ENCODE measurements at places on chromosomes 5 and 9. TPM values are rescaled to one million over a fixed set of nuclear protein-coding genes. Genes with fewer than 3 reads are reported as not detected.

DNA sequence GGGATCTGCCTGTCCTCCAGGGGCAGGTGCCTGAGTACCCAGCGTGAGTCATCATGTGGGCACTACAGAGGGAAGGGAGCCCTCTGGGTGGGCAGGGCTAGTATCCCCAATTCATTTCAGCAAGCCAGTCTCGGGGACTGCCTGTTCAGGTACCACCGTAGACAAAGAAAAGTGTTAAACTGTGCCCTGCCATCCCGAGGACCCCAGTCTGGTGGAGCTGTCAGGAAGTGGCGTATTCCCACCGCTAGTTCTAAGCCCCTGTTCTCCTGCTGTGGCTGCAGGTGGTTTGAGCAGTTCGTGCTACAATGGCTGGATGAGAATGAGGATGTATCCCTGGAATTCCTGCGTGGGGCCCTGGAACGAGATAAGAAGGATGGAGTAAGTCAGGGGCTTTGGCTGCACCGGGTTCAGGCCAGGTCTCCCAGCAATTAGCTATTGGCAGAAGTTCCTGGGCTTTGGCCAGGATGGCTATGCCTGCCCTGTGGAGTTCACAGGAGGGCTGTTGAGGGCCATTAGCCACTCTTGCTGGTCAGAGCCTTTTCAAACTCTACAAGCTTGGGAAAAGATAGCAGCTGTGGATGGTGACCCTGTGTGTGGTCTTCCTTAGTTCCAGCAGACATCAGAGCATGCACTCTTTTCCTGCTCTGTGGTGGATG lies 93.2 kb upstream of the RUSC2 start:
- no peak for DNase-seq

Gene IFNB1
- not detected for total RNA-seq

GRCh38 chr9:117169089-117169621 lies 245.7 kb downstream of the ASTN2 start:
- no peak for DNase-seq

GRCh38 chr5:50967563-50968355 lies 301.3 kb downstream of the PARP8 start:
- DNase-seq, result no peak

- no peak for DNase-seq
Measured at GRCh38 chr5:38497946-38498345, 58.5 kb downstream of the LIFR start.

DNA sequence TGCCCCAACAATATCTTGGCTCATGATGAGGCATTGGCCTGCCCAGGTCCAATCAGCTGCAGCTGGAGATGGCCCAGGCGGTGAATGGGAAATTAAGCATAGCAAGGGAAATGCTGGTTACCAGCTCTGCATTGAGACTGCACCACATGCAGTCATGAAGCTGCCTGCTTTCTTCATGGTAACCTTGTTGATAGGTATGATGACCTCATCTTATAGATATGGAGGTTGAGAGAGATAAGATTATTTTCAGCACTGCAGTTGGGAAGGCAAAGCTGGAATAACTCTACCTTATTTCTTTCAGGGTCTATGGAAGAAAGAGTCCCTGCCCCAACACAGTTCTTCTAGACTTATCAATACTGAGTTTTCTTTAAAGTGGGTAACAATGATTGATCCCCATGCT lies 180.1 kb downstream of the ICE1 start:
- no peak for DNase-seq

Gene MAMDC2
- not detected for total RNA-seq

- DNase-seq, result no peak
Measured at GRCh38 chr5:14016549-14016948, 72.1 kb upstream of the DNAH5 start.

GRCh38 chr9:23587433-23587832 lies 238.6 kb downstream of the ELAVL2 start:
- no peak for DNase-seq

Gene CKMT2
- total RNA-seq, result 0.38 TPM

- DNase-seq, result no peak
Measured at GRCh38 chr5:177601126-177601525, 1.2 kb downstream of the B4GALT7 start.

Gene NUDCD2
- total RNA-seq, result 18.9 TPM

- no peak for DNase-seq
Measured at GRCh38 chr9:77016121-77016525, 3.3 kb upstream of the FOXB2 start.

GRCh38 chr9:68996462-68996861 lies 17.5 kb downstream of the PRKACG start:
- DNase-seq, result peak; percentile 19

- DNase-seq, result no peak
Measured at GRCh38 chr5:72812488-72812887, 4.0 kb upstream of the TNPO1 start.

- no peak for DNase-seq
Measured at GRCh38 chr5:140007311-140007710, 35.8 kb downstream of the NRG2 start.

Gene RAD23B
- 56.2 TPM for total RNA-seq

GRCh38 chr9:103700195-103700962 lies 393.7 kb upstream of the SMC2 start:
- DNase-seq, result no peak

DNA sequence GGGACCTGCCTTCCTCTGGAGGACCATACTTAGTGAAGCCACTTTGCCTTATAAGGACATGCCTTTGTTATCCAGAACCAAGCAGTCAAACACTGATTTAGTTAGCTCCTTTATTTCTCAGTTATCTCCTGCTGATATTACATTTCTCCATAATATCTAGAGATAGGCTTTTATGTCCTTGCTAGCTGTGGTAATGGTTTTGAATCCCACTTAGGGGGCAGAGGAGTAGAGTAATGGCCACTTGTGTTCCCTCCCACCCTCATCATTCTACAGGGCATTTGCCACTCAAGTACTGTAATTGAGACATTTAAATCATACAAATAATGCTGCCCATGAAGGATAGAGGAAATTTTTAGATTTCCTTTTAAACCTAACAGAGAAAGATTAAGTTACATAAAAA lies 80.9 kb downstream of the DOCK8 start:
- no peak for DNase-seq

- no peak for DNase-seq
Measured at GRCh38 chr9:98786750-98787510, 9.4 kb downstream of the ANKS6 start.

- no peak for DNase-seq
Measured at GRCh38 chr9:5502553-5502952, 7.8 kb upstream of the PDCD1LG2 start.

Gene C5orf63
- 11.0 TPM for total RNA-seq

DNA sequence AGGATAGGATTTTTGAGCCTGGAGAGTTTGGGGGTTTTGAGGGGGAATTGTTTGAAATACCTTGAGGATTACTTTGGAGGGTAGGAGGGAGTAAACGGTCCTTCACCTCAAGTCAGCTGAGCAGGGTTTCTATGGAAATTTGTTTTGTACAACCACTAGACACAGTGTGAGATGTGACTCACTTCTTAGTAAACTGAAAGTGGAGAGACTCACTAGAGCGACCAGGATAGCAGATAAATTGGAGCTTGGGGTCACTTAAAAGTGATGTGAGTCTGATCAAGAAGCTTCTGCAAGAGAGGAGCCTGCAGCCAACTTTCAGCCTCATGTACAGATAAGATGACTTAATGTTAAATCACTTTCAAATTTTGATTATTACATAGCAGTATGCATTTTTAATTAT lies 1945.9 kb upstream of the NUDT12 start:
- DNase-seq, result no peak

Gene DCP2
- total RNA-seq, result 71.9 TPM

- DNase-seq, result no peak
Measured at GRCh38 chr5:83817591-83817990, 96.9 kb upstream of the HAPLN1 start.

GRCh38 chr9:89440548-89440947 lies 57.4 kb downstream of the SEMA4D start:
- DNase-seq, result no peak

DNA sequence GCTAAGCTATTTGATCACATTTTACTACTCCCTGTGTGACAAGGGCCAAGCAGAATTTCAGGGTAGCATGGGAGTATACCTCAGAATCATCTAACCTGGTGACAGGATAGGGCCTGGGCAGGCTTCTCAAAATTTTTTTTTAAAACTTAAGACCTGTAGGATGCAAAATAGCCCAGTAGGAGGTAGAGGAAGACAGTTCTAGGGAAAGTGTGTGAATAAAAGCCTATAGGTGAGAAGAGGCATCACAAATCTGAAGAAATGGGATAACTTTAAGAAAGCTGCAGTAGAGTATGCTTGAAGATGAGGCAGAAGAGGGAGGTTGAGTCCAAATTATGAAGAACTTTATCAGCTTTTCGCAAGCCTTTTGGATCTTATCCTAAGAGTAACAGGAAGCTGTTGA lies 32.3 kb downstream of the CNTRL start:
- no peak for DNase-seq

Gene TRPM6
- not detected for total RNA-seq

Gene PALM2AKAP2
- total RNA-seq, result not detected

Gene IFNA21
- total RNA-seq, result not detected

Gene HMCN2
- not detected for total RNA-seq

GRCh38 chr9:33459115-33459514 lies 11.7 kb upstream of the AQP3 start:
- no peak for DNase-seq

DNA sequence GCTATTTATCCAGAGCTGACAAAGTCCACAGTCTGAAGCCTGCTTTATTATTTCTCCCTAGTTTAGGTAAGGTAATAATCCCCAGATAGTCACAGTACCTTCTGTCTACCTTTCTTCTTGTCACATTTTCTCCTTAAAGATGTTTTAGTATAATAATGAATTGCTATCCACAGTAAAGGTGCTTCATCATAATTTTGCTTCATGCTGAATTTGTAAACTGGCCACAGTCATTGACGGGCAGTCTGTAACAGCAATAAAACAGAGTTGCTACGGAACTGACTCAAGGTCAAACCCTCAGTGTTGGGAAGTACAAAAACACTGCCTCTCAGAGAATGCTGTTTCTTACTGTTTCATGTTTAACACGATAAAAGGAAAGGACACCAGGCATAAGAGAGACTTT lies 195.7 kb downstream of the ZNF608 start:
- no peak for DNase-seq

GRCh38 chr5:1027631-1028441 lies 19.2 kb downstream of the NKD2 start:
- no peak for DNase-seq

DNA sequence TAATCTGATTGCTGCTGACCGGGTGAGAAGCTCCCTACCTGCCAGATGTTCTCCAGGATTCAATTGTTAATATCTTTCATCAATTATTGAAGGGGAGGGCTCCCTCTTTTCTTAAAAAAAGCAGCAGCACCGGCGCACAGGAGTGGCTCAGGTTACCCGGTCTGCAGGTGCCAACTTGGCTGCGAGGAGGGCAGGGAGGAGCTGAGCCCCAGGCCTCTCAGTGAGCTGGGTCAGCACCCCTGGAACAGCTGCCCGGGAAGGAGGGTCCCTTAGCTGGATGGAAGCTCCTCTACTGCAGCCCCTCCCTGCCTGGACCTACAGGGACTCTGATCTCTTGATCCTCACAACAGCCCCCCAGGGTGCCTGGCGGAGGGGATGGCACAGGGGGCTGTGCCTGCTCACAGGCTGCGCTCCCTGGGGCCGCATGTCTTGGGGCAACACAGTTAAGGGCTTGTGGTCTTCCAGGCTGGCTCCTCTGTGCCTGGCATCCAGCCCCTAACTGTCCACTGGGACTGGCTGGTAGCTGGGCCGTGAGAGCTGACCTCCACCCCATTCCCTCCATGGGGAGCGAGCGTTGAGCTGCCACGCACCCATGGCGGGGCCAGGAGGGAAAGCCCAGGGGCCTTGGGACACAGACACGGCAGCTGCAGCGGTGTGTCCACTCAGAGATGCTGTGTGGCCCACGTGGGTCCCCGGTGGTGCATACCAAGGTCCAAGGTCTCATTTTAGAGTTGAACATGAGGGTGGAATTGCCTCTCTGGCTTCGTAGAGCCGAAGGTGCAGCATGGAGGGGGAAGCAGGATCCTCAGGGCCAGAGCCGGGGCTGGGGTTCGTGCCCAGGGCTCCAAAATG lies 28.6 kb upstream of the TMEM250 start:
- DNase-seq, result no peak
